ENCODE measurements at places on chromosomes 5 and 9.

DNA sequence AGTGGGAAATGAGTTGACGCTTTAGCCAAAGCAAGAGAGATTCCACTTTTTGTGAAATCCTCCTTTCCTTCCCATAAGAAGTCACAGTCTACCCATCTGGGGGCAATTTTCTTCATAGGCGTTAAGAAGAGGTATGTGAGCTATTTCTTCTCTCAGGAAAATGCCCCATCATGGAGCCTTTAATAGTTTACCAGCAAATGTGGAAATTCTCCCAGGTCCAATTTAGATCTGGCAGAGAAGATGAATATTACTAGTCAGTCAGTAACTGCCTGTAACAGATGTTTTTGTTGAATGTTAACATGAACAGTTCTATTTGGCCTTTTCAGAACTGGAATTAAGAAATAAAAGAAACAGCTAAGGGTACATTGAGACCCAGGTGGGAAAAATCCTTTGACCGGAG, 156.4 kb upstream of the RFX3 start:
- DNase-seq, result no peak

DNA sequence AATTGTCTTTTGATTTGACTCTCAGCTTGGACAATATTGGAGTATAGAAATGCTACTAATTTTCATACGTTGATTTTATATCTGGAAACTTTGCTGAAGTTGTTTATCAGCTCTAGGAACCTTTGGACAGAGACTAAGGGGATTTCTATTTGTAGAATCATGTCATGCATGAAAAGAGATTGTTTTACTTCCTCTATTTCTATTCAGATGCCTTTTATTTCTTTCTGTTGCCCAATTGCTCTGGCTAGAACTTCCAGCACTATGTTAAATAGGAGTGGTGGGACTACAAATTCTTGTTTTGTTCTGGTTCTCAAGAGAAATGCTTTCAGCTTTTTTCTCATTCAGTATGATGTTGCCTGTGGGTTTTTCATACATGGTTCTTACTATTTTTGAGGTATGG, 112.8 kb upstream of the CDH12 start:
- DNase-seq, result no peak

- DNase-seq, result no peak
Observed at GRCh38 chr5:110092955-110093785, 403.4 kb downstream of the MAN2A1 start.

DNA sequence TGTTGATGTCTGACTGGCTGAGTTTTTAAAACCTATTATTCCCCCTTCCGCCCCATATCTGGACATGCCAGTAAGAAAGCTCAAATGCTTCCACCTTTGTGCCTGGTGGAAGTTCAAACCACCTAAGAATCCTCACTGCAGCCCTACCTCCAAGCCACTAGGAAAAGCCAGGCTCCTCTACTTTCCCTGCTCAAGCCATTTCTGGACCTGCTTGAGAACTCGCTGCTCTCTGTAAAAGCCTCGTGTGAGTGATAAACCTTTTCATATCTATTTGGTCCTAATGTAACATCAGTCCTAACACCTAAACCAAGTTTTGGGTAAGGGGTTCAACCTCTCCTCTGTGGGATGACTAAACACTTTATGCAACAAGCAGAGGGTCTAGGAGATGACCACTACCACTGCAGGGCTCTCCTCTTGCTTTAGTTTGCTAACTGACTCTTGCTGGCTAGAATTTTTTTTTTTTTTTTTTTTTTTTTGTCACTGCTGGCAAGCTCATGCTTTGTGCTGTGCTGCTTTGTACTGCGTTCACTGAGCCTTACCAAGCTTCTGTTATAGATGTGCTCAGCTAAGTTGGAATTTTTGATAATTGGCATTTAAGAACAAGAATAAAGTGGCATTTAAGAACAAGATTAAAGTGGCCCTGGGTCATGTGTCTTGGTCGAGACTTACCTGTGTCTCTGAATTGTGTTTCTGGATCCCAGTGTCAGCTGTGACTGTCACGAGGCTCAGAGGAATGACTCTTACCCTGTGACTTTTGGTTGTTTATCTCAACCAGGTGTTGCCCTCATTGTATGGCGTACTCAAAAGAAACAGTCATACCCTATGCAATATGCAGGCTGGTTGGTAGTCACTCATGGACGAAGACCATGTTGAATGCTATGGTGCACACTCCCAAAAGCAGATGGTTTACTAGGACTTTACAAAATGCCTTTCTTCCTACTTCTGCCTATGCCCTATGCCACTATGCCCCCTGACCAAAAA, 19.5 kb downstream of the TRIM32 start:
- no peak for DNase-seq

- no peak for DNase-seq
Observed at GRCh38 chr9:7111413-7111812, 353.6 kb downstream of the KDM4C start.

- peak; percentile 95 for DNase-seq
Observed at GRCh38 chr5:142680605-142681259, 5.2 kb downstream of the FGF1 start.

- no peak for DNase-seq
Observed at GRCh38 chr5:127871503-127872153, 168.4 kb downstream of the CCDC192 start.

GRCh38 chr9:133930682-133931485, 61.2 kb downstream of the VAV2 start:
- DNase-seq, result no peak

DNA sequence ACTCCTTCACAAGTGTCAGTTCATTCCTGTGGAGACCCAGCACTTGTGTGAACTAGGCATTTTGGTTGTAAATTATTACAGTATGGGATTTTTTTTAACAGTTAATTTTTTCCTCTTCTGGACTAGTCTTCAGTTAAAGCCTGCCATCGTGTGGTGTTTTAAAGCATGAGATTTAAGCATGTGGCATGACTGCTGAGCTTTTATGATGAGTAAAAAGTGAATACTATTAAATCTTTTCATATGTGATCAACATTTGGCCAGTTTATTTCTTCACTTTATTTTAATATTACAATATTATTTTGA, 25.0 kb downstream of the LMNB1 start:
- DNase-seq, result no peak

GRCh38 chr5:24535646-24536045, 109.1 kb downstream of the CDH10 start:
- DNase-seq, result no peak

GRCh38 chr5:102866237-102866600, 111.1 kb downstream of the PAM start:
- DNase-seq, result no peak

DNA sequence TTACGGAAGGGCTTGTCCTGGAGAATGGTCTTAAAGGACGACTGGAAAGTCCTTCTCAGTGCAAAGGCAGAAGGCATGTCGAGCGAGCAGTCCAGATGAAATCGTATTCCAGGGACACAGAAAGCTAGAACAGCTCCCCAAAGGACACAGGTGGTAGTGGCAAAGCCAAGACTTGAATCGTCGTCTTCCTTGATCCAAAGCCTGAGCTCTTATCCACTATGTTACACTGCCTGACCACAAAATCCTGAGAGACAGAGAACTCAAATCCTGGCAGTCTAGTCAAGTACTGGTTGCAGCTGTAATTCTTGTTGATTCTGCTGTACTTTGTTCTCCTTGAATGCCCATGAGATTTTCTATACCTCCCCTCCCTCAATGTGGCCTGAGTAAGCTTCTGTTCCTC, 198.7 kb downstream of the TARS1 start:
- no peak for DNase-seq

DNA sequence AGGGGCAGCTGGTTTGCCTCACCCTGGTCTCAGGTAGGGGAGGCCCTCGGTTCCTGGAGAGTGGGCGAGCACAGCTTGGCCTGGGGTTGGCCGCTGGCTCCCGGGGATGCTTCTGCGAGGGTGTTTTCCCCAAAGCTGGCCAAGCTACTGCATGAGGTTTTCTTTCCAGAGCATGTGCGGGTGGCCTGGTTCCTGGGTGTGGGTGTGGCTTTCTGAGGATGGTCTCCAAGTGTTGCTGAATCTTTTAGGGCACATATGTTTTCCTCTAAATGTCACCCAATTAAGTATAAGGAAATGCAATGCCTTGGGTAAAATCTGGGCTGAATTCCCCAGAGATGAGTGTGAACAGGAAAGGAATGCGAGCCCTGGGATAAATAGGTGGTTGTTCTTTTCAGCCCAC, 115.8 kb upstream of the ICE1 start:
- no peak for DNase-seq

DNA sequence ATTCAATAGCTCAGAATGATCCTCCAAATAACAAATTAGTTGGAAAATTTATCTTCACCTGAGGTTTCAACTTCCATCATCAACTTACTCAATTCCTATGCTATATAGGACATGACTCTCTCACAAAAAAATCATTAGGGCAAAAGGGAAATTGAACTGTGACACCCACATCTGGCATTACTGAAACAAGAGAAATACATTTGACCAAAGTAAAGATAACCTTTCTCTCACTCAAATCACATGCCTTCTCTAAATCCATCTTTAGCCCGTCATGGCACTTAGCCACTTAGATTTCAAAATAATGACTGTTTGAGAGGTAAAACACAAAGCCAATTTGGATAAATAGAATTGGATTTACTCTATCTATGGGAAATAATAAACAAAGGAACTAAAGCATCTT, 126.4 kb downstream of the ADAMTS6 start:
- DNase-seq, result no peak

- peak; percentile 27 for DNase-seq
Observed at GRCh38 chr5:172953776-172954675, 5.2 kb upstream of the RPL26L1 start.

GRCh38 chr5:178297751-178298150, 65.1 kb upstream of the PHYKPL start:
- no peak for DNase-seq

GRCh38 chr5:66356011-66356565, 212.0 kb downstream of the SREK1 start:
- DNase-seq, result no peak

- no peak for DNase-seq
Observed at GRCh38 chr9:80218328-80218727, 646.6 kb downstream of the TLE4 start.

DNA sequence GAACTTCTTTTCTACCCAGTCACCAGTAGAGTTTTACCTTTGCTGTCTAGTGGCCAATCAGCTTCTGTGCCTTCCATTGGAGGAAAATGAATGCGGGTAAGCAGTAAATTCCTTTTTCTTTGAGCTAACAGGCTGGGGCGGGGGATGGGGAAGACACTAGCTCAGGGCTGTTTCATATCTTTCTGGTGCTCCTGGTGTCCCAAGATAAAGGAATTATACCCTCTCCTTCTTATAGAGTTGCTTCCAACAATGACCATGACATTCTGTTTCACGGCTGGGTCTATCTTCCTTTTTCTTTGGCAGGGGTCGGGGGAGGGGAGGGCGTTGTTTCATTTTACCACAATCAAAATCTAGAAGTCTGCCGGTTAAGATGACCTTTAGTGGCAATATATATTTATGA, 51.2 kb upstream of the RPS23 start:
- DNase-seq, result no peak

- DNase-seq, result no peak
Observed at GRCh38 chr9:131869348-131869747, 129.5 kb upstream of the RAPGEF1 start.

Data from SW480 (cell line).